Sciatic nerve (tissue), 2 donors: ENCODE measurements at places on chromosomes 16 and 17.

DNA sequence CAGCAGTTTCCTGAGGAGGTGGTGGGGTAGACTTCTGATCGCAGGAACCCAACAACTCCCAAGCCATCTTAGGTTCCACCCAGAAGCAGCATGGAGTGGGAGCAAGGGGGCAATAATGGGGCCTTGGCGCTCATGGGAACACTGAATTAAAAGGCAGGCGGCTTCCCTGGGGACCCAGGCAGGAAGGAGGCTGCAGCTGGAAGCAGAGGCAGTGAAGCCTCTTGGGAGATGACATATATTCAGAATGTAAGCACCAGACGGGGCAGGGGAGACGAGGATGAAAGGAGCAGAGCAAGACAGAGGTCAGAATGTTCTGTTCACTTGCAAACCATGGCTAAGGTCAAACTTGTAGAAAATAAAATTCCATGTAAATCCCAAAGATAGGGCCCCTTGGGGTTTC lies 2.9 kb downstream of the HIGD1B start:
- DNase-seq: no peak

DNA sequence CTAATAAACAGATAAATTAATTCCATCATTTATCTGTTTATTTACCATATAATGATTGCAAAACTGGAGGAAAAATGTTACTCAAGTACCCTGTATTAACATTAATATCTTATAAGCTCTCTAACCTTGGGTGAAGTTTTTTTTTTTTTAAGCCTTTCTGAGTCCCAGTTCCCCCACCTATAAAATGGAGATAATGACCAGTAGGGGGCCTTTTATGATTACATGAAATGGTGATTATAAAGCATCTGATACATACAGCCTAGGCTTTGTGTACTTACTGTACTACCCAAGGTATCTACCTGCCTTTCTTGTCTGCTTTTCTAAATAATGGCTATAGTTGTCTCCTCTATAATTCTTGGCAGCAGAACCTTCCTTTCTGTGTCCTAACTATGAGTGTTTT lies 22.6 kb downstream of the LRRC36 start:
- no peak for DNase-seq

GRCh38 chr17:30316736-30317135 lies 17.1 kb downstream of the TMIGD1 start:
- DNase-seq: no peak

GRCh38 chr17:50507871-50508572 lies at the start of gene MYCBPAP:
Gene MYCBPAP, plus strand, starts transcription at chr17:50508439. Its CDS starts 236 bp downstream, at chr17:50508675.
- DNase-seq: peak; percentile 92

DNA sequence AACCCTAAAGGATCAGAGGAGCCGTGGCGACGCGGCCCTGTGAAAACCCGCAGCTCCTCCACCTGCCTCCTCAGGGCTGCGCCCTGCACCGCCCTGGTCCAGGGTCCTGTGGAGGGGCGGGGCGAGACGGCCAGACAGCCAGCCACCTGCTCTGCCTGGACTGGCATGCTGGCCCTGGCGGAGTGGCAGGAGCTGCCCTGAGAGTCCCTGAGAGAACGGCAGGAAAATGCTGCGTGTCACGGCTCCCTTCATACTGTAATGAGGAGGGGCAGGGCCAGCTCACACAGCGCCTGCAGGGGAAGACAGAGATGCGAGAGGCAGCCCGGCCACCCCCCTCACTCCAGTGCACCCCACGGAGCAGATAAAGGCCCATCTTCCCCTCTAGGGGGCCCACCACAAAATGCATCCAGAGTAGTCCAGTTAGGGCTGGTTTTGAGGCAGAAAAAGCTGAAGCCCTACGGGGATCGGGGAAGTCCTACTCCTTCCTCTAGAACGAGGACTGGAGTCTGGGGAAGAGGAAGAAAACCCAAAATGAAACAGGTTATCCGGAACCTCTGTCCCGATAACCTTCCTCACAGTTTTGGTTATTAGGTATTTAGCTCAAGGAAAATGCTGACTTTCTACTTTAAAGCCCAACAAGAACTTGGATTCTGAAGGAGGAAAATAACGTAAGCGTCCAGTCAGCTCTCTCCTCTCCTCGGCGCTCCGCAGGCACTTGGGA lies 97.6 kb upstream of the DNAH17 start:
- peak; percentile 51 for DNase-seq

GRCh38 chr16:2787406-2787805 lies at the start of gene PRSS33:
Gene PRSS33, minus strand, starts transcription at chr16:2787560. Its CDS starts 1,013 bp downstream, at chr16:2786547.
- DNase-seq: peak; percentile 41

DNA sequence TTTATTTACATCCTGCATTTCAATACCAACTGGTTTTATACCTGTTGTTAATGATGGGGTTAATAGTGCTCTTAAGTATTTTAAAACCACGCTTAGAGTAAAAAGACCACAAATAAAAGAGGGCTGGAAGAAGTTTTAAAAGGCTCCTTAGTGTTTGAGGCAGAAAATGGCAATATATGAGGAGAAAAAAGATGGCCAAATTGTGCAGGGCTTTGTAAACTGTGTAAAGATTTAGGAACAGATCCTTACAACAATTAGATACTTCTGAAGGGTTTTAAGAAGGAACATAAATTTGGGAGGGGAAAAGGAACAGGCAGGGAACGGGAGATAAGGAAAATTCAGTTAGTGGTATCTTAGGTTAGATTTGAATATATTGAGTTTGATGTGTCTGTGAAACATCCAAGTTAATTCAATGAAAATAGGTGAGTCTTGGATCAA lies 12.7 kb downstream of the CDC27 start:
- DNase-seq: no peak
